ENCODE measurements at places on chromosomes 3 and 15.
A peak's percentile ranks its signal among the peaks of the same experiment; 100 is the strongest.

DNA sequence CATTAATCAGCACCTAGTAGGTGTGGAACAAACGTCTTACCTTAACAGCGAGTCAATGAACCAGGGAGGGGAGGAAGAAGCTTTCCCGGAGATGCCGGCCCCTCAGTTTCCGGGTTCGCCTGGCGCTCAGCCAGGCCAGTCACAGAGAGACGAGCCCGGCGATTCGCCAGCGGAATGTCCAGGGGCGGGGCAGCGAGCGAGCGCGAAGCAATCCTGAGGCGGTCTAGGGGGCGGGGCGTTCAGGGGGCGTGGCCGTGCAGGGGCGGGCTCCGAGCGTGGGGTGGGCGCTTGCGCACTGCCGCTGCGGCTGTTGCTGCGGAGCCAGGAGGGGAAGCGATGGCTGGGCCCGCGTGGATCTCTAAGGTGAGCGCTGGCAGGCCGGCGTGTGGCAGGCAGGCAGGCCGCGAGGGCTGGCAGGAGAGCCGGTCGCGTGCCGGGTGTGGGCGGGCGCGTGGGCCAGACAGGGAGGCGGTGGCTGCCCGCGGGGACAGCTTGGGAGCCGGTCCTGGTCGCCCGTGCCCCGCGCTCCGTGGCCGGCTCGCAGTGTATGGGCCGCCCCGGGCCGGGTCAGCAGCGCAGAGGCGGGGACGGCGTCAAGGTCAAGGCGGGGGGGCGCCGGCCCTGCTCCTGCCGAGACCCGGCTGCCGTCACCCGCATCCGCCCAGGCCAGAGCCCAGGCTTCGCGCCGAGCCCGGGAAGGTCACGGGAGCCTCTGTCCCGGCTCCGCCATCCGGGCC lies at the start of gene IDH3A:
TSS of gene IDH3A (plus strand) at position 295 of the 737 bp plus-strand sequence. CDS start at position 337, 42 bp downstream.
- peak; percentile 100 for DNase-seq

GRCh38 chr15:67701669-67702068 lies 123.6 kb upstream of the SKOR1 start:
- no peak for DNase-seq

- DNase-seq = no peak
These were observed 417.7 kb upstream of the CFAP20DC start for GRCh38 chr3:59467476-59467875.

- no peak for DNase-seq
These were observed 624.5 kb upstream of the SGO1 start for GRCh38 chr3:20810555-20810954.

- no peak for DNase-seq
These were observed 150.9 kb downstream of the FBN1 start for GRCh38 chr15:48494631-48495030.

DNA sequence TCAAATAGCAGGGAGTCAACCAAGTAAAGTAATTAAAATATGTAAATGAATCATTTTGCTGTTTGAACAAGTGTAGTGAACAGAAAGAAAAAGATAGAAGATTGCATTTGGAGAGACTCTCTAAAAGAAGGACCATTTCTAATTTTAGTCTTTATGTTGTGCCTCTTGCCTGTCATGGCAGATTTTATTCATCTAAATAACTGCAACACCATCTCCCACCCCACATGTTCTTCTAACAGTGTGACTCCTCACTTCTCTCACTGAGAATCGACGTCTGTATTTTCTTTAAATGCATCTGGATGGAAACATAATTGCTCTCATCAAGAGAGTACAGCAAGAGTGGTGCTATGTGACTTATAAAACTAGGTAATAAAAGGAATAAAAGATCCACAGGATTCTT lies 439.9 kb upstream of the GBE1 start:
- no peak for DNase-seq

DNA sequence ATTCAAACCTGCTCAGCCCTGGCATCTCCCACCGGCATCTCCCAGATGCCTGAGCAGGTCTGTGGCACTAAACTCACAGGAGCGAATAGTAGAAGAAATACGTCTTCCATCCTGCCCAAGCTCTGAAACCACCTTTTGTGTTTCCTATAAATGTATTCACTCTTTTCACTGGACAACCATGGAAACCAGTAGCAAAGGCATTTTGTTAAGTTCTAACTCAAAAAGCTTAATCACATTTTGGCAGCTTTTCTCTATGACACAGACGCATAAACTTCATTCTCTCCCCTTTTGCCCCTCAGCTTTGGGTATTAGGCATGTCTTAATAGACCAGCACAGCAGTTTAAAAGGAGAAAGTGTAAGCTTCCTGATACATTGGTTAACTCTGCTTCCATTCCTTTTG lies 24.5 kb upstream of the ARNT2 start:
- no peak for DNase-seq

DNA sequence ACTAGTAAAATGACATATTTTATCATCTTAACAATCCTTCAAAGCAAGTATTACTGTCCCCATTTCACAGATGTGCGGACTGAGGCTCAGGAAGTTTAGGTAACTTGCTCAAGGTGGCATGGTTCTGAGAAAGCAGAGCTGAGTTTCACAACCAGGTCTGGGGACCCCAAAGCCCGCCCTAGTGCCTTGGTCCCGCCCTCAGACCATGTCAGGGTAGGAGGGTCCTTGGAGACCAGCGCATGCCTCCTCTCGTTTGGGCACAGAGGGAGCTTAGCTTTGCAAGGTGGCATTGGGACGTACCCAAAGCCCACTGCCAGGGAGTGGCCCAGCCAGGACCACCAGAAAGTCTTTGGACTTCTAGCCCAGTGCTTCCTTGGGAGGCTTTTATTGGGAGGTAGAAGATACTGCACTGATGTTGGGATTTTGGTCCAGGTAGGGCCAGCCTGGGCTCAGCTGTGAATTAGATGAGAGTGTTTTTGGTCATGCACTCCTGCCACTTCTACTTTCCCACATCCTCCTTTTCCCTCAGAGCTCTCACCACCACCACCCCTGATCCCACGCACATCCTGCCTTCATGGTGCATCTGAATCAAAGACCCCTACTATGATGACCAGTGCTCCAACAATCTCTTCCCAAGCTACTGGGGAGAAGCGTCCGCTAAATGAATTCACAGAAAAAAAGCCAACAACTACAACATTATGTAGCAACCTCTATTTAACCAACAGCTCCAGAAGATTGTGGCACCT lies 307.9 kb downstream of the TLE3 start:
- DNase-seq = no peak

GRCh38 chr15:31089368-31090047 lies 12.0 kb downstream of the TRPM1 start:
- no peak for DNase-seq

DNA sequence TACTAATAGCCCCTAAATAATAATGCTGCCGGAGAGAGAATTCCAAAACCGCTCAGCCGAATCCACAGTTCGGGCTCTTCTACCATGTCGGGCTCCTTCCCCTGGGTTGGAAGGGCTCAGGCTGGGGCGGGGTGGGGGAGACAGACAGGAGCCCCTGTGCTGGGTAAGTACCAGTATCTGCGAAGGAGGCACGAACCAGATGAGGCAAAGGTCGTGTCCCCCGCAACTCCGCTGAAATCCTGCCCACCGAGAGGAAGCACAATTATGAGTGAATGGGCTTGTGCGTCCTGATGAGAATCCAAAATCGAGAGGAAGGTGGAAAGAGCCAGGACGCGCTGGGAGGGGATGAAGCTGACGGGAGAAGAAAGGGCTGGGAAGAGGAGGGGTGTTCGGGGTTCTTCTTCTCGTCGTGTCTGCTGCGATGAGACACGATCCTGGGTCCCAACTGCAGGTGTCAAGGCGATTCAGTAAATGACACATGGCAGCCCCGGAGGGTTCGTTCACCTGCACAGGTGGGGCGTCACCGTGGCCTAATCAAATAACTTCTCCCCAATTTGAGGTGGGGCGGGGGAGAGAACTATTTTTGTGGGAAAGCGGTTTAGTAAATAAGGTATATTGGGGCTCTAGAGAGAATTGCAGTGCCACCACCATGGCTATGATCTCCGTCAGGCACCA lies 707 bp upstream of the FAM81A start:
- DNase-seq = no peak

GRCh38 chr3:5774337-5774736 lies 586.8 kb downstream of the EDEM1 start:
- no peak for DNase-seq

- no peak for DNase-seq
These were observed 48.9 kb upstream of the SLC6A6 start for GRCh38 chr3:14353502-14353901.

DNA sequence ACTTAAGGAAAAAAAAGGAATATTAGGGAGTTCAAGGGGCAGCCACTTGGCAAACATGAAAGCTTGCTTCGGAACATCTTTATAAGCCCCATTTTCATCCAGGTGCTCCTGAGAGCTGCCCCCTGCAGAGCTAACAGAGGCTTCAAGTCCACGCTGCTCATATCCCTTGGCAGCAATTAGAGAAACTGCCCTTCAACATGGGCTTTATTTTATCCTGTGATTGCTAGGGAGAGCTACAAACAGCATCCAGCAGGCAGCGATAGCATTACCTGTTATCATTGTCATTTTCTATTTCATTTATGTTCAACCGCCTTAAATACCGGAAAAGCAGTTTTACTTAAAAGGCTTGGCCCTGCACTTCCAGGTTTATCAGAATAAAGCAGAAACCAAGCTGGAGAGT lies 68.4 kb upstream of the MCTP2 start:
- no peak for DNase-seq

DNA sequence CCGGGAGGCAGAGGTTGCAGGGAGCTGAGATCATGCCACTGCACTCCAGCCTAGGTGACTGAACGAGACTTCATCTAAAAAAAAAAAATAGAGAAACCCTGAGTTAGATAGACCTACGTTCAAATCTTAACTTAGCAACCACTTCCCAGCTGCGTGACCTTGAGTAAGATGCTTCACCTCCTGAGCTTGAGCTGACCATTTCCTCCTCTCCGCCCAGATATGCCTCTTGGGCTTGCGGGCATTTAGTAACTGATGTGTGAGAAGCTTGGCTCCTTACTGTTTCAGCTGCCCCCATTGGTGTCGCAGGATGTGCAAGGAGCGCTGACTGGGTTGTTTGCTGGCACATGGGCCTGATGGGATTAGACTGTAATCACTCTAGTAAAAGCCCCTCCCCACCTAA lies 26.9 kb upstream of the ATG7 start:
- no peak for DNase-seq

DNA sequence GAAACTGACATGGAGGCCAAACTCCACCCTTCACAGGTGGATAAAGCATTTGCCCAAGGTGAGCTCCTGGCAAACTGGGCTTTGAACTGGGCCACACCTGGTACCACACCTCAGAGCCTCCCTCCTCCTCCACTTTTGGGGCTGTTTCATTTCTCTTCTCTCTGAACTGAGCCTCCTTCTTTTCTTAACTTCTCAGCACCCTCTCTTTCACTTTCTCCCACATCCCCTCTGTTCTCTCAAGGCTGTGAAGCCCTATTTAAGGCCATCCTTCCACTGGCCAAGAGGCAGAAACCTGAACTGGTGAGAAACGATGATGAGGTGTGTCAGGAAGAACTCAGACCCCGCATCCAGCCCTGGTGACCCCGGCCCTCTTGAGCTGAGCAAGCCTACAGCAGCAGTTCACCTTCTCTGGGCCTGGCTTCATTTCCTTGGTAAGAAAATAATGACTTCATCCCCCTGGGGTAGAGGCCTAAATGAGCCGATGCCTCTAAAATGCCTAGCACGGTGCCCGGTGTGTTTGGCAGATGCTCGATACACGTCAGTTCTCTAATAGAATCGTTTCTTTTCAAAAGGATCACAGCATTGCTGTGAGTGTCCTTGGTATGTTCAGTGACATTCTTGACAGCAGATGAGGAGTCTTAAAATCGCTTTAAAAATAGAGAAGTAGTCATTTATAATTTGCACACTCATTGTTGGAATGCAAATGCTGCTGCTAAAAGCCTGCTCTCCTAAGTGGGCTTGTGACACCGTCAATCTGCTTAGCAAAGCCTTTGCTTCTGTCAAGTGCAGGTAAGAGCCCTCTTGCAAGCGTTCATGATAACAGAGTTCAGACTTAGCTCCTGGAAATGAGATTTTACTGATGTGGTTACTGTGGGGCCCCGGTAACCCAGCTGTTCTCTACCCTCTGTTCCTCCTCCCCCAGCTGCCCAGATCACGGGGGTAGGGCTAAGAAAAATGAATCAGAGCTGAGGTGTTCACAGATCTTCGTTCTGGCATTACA lies 97.7 kb upstream of the ATP2B2 start:
- DNase-seq = peak; percentile 6

DNA sequence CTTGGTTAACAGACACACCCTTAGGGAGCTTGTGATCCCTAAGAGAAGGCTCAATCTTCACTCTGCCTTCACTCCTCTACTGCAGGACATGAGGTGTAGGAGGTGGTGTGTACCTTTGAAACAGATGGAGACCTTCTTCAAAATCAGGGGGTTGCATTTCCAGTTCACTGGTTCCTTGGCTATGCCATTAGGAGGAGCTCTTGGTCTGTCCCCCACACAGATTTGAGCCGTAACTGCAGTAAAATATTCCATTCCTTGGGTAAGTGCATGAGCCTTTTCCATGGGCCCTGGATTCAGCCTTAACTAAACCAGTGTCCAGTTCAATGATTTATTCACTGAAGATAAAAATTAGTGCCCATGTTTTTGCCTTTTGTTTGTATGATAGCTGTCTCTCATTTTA lies 144.6 kb downstream of the MCTP2 start:
- no peak for DNase-seq

- no peak for DNase-seq
These were observed 6.1 kb upstream of the SCAANT1 start for GRCh38 chr3:63918321-63918720.

DNA sequence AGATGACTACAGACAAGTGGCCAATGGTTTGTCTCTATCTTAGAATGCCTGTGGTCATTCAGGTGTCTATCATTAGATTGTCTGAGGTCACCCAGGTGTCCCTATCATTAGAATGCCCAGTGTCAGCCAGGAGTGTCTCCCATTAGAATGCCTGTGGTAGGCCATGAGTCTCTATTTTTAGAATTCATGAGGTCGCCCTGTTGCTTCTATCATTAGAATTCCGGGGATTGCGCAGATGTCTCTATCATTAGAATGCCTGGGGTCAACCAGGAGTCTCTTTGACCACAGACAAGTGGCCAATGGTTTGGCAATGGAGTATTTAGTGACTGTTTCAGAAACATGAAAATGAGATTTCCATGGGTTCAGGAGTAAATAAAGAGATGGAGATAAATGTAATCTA lies 7.6 kb downstream of the RTP2 start:
- DNase-seq = no peak

DNA sequence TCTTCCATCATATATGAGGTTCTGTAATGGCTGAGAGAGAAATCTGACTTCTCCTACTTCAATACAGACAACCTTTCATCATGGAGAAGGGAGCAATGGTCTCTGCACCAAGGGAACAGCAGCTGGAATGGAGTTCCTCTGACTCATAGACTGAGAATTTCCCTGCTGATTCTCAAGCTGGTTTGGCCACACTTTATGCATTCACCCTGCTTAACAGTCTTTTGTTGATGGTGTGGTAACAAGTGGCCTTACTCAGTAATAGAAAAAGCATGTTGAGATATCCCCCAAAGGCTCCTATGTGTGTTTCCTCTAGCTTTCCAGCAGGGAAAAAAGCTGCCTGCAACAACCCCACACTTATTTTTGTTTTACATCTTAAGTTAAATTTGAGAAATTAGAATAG lies 138.1 kb downstream of the GREM1 start:
- DNase-seq = no peak

Measured in stimulated activated CD8-positive, alpha-beta memory T cell treated with anti-CD3 and anti-CD28 coated beads, Interleukin-15, amount 100 ng/mL, for 24 hours (primary cell).